Activated CD8-positive, alpha-beta memory T cell treated with anti-CD3 and anti-CD28 coated beads, Interleukin-2, amount 10 ng/mL, durations not matched to agents 7 days and 5 days (primary cell): ENCODE measurements at places on chromosomes 16 and 17.

DNA sequence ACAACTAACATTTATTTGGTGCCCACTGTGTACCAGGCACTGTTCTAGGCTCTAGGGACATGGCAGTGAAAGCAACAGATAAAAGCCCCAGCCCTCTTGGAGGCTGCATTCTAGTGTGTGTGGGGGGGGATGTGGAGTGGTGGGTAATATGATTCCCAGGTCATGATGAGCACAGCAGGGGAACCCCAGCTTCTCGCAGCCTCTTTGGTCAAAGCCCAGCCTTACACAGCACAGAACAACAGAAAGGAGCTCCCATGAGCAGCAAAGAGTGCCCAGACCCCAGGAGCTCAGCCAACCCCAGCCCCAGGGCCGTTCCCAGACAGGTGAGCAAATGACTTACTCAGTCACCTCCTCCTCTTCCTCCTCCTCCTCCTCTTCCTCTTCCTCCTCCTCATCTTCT, 21.9 kb downstream of the CNGB1 start:
- no peak for DNase-seq

DNA sequence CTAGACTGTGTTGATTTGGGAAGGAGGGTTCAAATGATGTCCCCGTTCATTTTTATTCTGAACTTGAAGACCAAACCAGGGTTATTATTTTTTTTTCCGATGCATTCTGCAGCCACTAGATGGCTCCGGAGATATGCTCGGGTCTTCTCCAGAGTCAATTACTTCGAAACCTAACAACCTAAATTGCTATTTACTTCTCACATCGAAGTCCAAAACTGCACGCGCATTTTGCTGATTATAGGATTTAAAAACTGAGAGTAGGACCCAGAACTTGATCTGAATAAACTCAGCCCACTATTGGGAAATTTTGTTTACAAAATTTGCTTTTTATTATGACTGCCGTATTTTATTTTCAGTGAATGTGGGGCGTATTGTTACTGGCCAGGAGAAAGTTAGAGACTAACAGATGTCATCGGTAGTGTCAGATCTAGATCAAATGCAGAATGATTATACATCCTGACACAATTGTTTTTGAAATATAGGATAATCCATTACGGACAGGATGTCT, 263.8 kb downstream of the HS3ST3A1 start:
- DNase-seq = no peak

- DNase-seq = no peak
These were observed 6.1 kb upstream of the NLRC5 start for GRCh38 chr16:56983211-56983751.

DNA sequence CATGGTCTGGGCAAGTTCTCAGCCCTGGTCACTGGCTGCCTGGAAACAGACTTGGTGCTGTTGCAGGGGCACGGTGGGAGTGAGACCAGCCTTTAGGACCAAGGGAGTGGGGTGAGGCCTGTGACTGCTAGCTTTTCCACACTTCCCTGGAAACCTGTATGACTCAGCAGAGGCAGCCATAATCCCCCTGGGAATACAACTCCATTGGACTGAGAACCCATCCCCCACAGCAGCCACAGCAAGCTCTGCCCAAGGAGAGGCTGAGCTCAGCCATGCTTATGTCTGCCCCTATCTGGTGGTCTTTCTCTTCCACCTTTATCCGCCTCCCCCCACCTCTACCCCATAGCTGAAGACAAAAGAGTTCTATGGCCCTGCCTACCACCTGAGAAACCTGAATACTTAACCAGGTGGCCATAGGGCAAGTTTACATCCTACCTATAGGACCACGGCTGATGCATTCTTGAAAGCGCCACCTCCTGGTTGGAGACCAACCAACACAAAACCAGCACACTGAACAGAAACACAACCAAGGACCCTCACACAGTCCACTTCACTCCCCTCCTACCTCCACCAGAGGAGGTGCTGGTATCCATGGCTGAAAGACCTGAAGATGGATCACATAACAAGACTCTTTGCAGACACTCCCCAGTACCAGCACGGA, 816.2 kb upstream of the SOX9 start:
- no peak for DNase-seq

GRCh38 chr17:46742565-46743270, 75.8 kb downstream of the WNT3 start:
- DNase-seq = no peak

GRCh38 chr17:7807206-7807605, 26.8 kb upstream of the KDM6B start:
- DNase-seq = no peak

- no peak for DNase-seq
These were observed 94.9 kb downstream of the ANKRD11 start for GRCh38 chr16:89395150-89396142.

GRCh38 chr16:72197545-72197944, 25.6 kb upstream of the PMFBP1 start:
- DNase-seq = no peak

- DNase-seq = no peak
These were observed 436.5 kb downstream of the HS3ST4 start for GRCh38 chr16:26128296-26128695.

DNA sequence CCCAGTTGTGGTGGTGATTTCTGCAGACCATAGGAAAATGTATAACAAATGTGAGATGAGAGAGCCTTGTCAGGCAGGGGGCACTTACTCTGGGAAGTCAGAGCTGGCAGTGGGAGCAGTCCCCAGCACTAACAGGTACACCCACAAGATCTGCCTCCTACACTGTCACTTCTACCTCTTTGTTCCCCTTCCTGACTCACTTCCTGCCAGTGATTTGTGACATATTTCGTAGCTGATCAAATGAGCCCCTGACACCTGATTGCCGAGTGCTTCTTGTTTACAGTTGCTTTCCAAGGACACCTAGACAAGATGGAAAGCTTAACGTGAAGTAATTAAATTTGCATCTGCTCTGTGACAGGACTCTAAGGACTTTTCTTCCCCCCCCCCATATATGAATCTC, 40.5 kb downstream of the FTO start:
- peak; percentile 42 for DNase-seq

DNA sequence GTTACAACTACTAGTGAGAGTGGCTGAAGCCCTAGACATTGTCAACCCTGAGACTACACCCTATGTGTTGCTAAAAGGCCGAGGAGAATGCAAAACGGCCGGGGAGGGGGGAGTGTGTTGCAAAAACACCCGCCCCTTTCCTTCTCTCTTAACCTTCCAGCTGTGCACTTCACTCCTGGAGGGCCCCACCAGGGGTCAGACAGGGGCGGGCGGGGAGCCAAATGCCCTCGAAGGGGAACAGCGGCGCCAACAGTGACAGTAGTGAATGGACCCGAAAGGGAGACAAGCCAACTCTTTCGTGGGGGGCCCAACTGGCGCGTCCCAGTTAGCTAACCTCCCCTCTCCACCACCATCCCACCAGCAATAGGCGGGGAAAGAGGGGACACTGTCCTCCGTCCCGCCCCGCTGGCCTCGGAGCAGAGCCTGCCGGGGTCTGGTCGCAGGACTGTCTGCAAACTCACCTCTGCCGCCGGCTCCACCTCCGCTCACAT, 352 bp downstream of the MARF1 start:
- DNase-seq = peak; percentile 92

- no peak for DNase-seq
These were observed 11.3 kb upstream of the PDXDC1 start for GRCh38 chr16:14963281-14964173.

- no peak for DNase-seq
These were observed 313.0 kb downstream of the SOX9 start for GRCh38 chr17:72433797-72434196.

DNA sequence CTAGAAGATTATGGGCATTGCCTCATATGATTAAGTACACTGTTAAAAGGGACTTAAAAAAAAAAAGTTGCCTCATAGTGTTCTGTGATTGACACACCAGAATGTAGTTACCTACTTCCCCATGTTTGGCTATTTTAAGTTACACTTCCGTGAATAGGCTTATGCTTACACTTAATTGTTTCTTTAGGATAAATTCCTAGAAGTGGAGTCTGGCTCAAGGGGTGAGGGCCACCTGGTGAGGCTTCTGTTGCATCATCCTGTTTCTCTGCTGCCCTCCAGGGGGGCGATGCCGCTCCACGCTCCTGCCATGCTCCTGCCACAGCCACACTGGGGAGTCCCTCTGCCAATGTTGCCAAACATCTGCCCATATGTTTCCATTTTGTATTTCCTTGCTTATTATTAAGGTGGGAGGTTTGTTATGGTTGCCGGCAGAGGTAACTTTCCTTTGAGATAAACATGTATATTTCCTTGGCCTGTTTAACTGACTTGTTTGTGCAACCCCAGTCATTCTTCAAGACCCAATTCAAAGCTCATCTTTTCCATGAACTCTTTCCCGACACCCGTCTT, 73.1 kb downstream of the KSR1 start:
- no peak for DNase-seq

DNA sequence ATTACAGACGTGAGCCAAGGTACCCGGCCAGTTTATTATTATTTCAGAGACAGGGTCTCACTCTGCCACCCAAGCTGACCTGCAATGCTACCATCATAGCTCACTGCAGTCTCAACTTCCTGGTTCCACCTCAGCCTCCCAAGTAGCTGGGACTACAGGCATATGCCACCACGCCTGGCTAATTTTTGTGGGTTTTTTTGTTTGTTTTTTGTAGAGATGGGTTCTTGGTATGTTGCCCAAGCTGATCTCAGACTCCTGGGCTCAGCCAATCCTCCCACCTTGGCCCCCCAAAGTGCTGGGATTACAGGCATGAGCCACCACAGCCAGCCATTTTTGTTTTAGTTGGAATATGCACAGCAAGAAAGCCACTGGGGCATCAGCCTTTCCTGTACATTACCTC, 115.7 kb downstream of the MRM1 start:
- DNase-seq = no peak

- no peak for DNase-seq
These were observed 27.4 kb downstream of the KIAA0513 start for GRCh38 chr16:85054948-85055492.

DNA sequence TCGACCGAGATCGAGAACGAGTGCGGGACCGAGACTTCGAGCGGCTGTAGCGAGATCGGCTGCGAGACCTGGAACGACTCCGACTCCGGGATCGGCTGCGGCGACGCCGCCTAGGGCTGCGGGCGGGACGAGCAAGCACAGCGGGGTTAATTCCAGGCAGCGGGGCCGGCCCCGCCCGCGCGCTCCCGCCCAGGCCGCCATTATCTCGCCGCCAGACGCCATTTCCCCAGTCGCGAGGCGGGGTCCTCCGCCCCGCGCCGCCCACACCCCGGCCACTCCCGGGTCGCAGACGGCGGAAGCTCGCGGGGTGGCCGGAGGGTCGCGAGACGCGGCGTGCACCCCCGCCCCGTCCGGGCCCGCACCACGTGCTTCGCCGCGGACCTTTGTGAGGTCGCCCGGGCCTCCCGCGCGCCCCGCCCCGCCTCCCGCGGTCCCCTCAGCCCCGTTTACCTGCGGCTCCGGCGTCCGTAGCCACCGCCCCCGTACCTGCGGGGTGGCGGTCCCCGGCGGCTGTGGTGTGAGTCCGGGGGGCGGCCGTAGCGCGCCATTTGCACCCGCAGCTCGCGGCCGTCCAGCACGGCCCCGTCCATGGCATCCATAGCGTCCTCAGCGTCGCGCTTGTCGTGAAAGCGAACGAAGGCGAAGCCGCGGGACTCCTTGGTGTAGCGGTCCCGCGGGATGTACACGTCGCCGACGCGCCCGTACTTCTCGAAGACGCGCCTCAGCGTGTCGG, 616 bp downstream of the SRSF2 start:
- DNase-seq = peak; percentile 79

- DNase-seq = no peak
These were observed at the start of gene KRTAP4-6 for GRCh38 chr17:41140360-41141131. KRTAP4-6 (minus strand) TSS chr17:41140544; CDS start chr17:41140487, 57 bp downstream.

DNA sequence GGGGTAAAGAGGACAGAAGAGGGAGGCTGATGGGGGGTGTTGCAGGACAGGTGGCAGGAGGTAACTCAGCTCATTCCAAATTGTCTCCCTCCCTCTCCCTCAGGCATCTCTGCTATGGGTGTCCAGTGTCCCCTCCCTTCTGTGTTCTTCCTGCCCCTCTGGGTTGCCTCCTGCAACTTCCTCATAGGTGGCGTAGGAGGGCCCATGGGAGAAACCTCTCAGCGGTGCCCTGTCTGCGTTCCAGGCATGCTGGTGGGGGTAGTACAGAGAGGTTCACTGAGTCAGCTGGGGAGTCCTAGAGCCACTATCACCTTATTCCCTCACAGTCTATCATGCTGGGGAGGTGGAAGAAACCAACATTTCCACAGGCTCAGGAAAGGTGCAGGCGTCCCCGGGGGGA, 14.7 kb upstream of the ODF4 start:
- DNase-seq = no peak

- DNase-seq = no peak
These were observed 74.3 kb downstream of the TIMM22 start for GRCh38 chr17:1071103-1071825.

GRCh38 chr16:17510567-17510966, 39.8 kb upstream of the XYLT1 start:
- no peak for DNase-seq

GRCh38 chr16:47198180-47198575, 54.4 kb upstream of the NETO2 start:
- DNase-seq = no peak

DNA sequence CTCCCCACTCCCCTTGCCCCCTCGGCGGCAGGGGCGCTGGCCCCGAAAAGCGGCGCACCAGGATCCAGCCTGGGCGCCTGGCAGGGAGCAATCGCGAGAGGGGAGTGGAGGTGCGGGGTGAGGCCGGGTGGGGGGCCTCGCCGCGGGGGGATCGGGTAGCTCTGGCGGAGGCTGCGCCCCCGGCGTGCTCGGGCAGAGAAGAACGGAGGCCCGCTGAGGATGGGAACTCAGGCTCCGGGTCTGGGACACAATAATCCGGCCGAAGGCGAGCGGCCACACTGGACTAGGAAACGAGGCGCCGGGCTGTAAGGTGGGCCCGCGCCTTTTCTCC, 721 bp upstream of the PCGF2 start:
- DNase-seq = no peak

DNA sequence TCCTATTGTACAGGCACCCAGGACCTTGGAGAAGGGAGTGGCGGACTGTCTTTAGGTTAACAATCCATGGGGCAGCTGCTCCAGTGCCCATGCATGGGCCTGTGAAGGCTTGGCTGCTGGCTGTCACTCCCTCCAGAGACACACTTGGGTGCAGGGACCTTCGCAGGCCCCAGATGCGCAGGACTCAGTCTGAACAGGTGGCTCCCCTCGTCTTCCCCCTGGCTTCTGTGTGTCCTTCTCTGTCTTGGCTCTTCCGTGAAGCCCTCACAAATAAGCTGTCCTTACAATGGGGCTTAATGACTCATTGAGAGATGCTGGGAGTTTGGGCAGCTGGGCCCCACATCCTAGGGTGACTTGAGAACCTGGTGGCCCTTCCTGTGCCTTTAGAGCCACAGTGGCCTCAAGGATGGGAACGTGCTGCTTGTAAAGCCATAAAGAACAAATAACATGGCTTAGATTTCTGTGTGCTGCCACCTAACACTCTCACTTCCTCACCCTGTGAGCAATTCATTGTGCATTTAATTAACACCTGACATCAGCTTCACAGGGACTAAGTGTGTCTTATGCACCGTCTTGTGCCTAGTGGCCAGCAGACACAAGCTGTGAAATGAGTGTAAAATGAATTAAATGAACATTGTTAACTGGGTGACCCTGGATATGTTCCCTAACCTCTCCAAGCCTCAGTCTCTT, 340.7 kb downstream of the SNX29 start:
- no peak for DNase-seq

- DNase-seq = no peak
These were observed 22.8 kb downstream of the TADA2A start for GRCh38 chr17:37429453-37429852.

GRCh38 chr17:15233022-15233805, 31.9 kb downstream of the PMP22 start:
- no peak for DNase-seq
